ENCODE measurements at places on chromosomes 1 and 21. TPM values are rescaled to one million over a fixed set of nuclear protein-coding genes. Genes with fewer than 3 reads are reported as not detected.

DNA sequence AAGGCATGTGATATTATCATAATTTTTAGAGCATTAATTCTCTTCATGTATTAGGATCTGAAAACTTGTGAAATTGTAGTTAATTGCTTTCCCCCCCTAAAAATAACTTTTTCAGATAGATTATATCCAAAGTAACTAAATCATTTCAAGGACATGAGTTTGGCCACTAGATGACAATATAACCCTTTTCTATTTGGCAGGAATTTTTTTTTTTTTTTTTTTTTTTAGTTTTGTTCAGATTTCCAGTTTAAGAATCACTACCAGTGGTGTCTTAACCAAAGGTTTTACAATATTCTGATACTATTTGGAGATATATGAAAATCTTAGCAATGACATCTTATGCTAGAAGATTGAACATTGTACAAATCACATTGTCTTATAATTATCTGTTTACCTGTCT lies 370.8 kb downstream of the AMY1C start:
- no peak overlapping the region for H3K4me3 ChIP-seq
- no peak for DNase-seq
- H3K27ac ChIP-seq = no peak overlapping the region
- no peaks in the 10 kb centered on the region for H3K4me1 ChIP-seq

Gene TYW3
- total RNA-seq = 8.5 TPM

DNA sequence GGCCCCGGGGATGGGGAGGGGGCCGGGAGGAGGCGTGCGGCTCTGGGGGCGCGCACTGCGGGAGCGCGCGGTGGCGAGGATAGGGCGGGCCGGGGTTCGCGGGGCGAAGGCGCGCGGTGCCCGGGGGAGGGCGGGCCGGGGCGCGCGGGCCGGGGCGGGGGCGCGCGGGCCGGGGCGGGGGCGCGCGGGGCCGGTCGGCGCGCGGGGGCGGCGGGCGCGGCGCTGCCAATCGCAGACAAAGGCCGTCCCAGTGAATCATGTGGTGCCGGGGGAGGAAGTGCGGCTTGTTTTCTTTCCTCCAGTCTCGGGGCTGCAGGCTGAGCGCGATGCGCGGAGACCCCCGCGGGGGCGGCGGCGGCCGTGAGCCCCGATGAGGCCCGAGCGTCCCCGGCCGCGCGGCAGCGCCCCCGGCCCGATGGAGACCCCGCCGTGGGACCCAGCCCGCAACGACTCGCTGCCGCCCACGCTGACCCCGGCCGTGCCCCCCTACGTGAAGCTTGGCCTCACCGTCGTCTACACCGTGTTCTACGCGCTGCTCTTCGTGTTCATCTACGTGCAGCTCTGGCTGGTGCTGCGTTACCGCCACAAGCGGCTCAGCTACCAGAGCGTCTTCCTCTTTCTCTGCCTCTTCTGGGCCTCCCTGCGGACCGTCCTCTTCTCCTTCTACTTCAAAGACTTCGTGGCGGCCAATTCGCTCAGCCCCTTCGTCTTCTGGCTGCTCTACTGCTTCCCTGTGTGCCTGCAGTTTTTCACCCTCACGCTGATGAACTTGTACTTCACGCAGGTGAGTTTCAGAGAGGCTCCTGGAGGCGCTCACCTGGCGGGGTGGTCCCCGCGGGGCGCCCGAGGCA lies at the start of gene GPR137B:
Gene GPR137B, plus strand, starts transcription at position 287 of the 851 bp plus-strand sequence. Its CDS starts 84 bp downstream, at position 371.
- no peaks in the 10 kb centered on the region for H3K36me3 ChIP-seq
- DNase-seq = peak; percentile 67
- H3K27me3 ChIP-seq = peaks cover 10% of the 10 kb centered on the region
- H3K27ac ChIP-seq = peak within 1 kb of the TSS; percentile 2

Gene SIK1
- total RNA-seq = 8.4 TPM

DNA sequence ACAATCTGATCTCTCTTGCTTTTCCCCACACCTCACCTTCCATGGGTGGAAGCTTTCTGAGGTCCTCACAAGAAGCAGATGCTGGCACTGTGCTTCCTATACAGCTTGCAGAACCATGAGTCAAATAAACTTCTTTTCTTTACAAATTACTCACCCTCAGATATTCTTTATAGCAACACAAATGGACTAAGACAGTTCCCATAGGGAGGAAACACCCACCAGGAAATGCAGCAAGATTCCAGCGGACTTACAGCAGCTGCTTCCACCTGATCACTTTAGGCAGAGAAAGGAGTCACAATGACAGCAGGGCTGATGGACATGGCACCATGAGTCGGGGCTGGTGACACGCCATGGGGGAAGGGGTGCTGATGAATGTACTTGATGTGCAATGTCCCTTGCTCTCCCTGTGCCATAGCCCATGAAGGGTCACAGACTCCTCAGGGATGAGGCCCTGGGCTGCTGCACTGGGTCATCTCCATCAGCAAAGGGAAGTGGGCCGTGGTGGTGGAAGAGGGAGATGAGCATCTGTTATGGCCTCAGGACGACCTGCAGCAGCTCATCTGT lies 53.9 kb downstream of the PRSS38 start:
- H3K27ac ChIP-seq = no peak overlapping the region
- no peak overlapping the region for H3K4me3 ChIP-seq
- no peaks in the 10 kb centered on the region for H3K4me1 ChIP-seq
- DNase-seq = no peak
- no peaks in the 10 kb centered on the region for H3K27me3 ChIP-seq

- H3K4me1 ChIP-seq = no peaks in the 10 kb centered on the region
- no peaks in the 10 kb centered on the region for H3K36me3 ChIP-seq
- H3K27ac ChIP-seq = no peak overlapping the region
- DNase-seq = peak; percentile 22
- H3K27me3 ChIP-seq = no peaks in the 10 kb centered on the region
Measured at GRCh38 chr1:29453502-29454240, 217.3 kb downstream of the PTPRU start.
